ENCODE measurements at places on chromosomes 5 and 9.
A peak's percentile ranks its signal among the peaks of the same experiment; 100 is the strongest.

- no peaks in the 10 kb centered on the region for H3K27me3 ChIP-seq
- DNase-seq: no peak
- no peak overlapping the region for H3K4me3 ChIP-seq
- H3K27ac ChIP-seq: no peak overlapping the region
Observed at GRCh38 chr9:7169717-7170389, 412.1 kb downstream of the KDM4C start.

DNA sequence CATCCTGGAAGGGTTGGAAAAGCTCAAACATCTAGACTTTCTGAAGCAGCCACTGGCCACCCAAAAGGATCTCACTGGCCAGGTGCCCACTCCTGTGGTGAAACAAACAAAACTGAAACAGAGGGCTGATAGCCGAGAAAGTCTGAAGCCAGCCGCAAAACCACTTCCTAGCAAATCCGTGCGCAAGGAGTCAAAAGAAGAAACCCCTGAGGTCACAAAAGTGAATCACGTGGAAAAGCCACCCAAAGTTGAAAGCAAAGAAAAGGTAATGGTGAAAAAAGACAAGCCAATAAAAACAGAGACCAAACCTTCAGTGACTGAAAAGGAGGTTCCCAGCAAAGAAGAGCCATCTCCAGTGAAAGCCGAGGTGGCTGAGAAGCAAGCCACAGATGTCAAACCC is 87.6 kb downstream of the MAP1B start:
- H3K4me3 ChIP-seq: no peak overlapping the region
- DNase-seq: no peak

GRCh38 chr5:163410505-163410904 is 26.9 kb upstream of the CCNG1 start:
- no peaks in the 10 kb centered on the region for H3K4me1 ChIP-seq
- H3K27ac ChIP-seq: no peak overlapping the region
- H3K4me3 ChIP-seq: no peak overlapping the region
- H3K36me3 ChIP-seq: no peaks in the 10 kb centered on the region
- no peak for DNase-seq

- DNase-seq: no peak
- H3K36me3 ChIP-seq: no peaks in the 10 kb centered on the region
- peaks cover 5% of the 10 kb centered on the region for H3K4me1 ChIP-seq
- peak overlapping the region; percentile 83 for H3K27ac ChIP-seq
- peak overlapping the region; percentile 74 for H3K4me3 ChIP-seq
Observed at GRCh38 chr5:148825716-148826052, 727 bp upstream of the ADRB2 start.

GRCh38 chr5:35861718-35862117 is 5.0 kb downstream of the IL7R start:
- H3K27me3 ChIP-seq: no peaks in the 10 kb centered on the region
- H3K27ac ChIP-seq: no peak overlapping the region
- no peaks in the 10 kb centered on the region for H3K4me1 ChIP-seq
- DNase-seq: no peak

GRCh38 chr5:67248703-67249589 is 52.3 kb upstream of the CD180 start:
- no peak for DNase-seq
- peaks cover 13% of the 10 kb centered on the region for H3K4me1 ChIP-seq
- no peaks in the 10 kb centered on the region for H3K36me3 ChIP-seq
- H3K27me3 ChIP-seq: no peaks in the 10 kb centered on the region
- no peak overlapping the region for H3K4me3 ChIP-seq

DNA sequence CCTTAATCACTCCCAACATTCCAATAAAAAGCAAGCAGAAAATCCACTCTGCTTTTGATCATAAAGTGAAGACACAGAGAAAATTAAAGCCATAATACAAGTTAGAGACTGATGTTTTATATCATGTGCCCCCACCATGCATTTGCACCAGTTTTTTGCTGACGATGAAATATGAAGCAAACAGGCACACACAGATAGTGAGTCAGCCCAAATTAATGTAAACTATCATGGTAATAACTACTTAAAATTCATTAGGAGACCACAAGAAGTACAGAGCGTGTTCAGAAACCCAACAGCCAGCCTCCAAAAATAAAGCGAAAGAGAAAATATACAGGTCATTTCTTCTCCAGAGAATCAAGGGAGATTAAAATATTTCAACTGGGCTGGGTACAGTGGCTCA is 46.4 kb upstream of the KDM4C start:
- H3K36me3 ChIP-seq: no peaks in the 10 kb centered on the region
- H3K4me1 ChIP-seq: no peaks in the 10 kb centered on the region
- no peak overlapping the region for H3K27ac ChIP-seq
- H3K27me3 ChIP-seq: no peaks in the 10 kb centered on the region
- no peak for DNase-seq
- H3K4me3 ChIP-seq: no peak overlapping the region

DNA sequence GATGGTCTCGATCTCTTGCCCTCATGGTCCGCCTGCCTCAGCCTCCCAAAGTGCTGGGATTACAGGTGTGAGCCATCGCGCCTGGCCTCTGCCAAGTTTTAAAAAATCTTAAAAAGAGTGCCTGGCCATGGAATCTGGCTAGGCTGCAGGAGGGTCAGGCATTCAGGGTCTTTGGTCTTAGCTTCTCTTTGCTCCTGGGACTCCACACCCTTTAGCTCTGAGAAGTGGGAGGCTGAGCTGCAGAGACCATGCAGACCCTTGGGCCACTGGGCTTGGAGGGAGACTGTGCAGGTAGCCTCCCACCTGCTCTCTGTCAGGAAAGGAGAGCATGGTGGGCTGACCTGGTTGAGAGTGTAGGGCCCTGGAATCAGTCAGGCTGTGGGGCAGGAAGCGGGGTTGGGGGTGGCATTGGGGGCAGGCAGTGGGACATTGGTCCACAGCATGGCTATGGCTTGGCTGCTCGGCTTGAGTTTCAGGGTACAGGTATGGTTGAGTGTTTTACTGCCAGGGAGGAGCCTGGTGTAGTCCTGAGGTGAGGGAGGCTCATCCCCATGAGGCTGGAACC is 20.8 kb downstream of the PHF2 start:
- H3K4me1 ChIP-seq: peaks cover 22% of the 10 kb centered on the region
- H3K36me3 ChIP-seq: no peaks in the 10 kb centered on the region
- DNase-seq: no peak
- no peak overlapping the region for H3K27ac ChIP-seq
- no peak overlapping the region for H3K4me3 ChIP-seq

- no peaks in the 10 kb centered on the region for H3K36me3 ChIP-seq
- H3K4me3 ChIP-seq: peak overlapping the region; percentile 81
- H3K4me1 ChIP-seq: peaks cover 8% of the 10 kb centered on the region
- no peaks in the 10 kb centered on the region for H3K27me3 ChIP-seq
- peak overlapping the region; percentile 96 for H3K27ac ChIP-seq
Observed at GRCh38 chr5:38847559-38848347, 1.9 kb downstream of the OSMR start.

DNA sequence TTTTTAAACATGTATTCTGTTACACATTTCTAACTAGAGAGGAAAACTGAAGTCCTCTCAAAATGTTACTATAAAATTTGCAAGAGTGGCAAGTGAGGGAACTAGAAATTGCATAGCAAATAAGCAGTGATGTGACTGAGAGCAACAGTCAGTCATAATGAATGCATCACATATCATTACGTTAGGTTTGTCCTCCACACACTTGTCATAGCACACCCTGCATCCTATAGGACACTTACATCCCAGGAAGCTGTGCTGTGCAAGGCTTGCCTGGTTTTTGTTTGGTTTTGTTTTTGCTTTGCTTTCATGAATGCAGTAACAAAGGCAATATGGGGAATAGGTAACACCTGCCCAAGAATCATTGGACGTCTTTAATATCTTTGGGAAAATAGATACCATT is 10.8 kb downstream of the NFIB start:
- no peaks in the 10 kb centered on the region for H3K27me3 ChIP-seq
- no peak overlapping the region for H3K27ac ChIP-seq
- peaks cover 5% of the 10 kb centered on the region for H3K4me1 ChIP-seq
- no peaks in the 10 kb centered on the region for H3K36me3 ChIP-seq
- no peak for DNase-seq

- peaks cover 21% of the 10 kb centered on the region for H3K36me3 ChIP-seq
- H3K4me3 ChIP-seq: no peak overlapping the region
- no peak for DNase-seq
Observed at GRCh38 chr5:75551471-75551870, 39.8 kb downstream of the POLK start.

GRCh38 chr5:102537011-102537410 is 38.2 kb upstream of the SLCO6A1 start:
- H3K27ac ChIP-seq: no peak overlapping the region
- peaks cover 4% of the 10 kb centered on the region for H3K4me1 ChIP-seq
- H3K27me3 ChIP-seq: no peaks in the 10 kb centered on the region
- no peaks in the 10 kb centered on the region for H3K36me3 ChIP-seq

- no peaks in the 10 kb centered on the region for H3K27me3 ChIP-seq
- peaks cover 13% of the 10 kb centered on the region for H3K4me1 ChIP-seq
- H3K36me3 ChIP-seq: no peaks in the 10 kb centered on the region
Observed at GRCh38 chr5:66595756-66596635, at the start of gene MAST4. Gene MAST4, plus strand, starts transcription at chr5:66596393. Its CDS starts 263 bp downstream, at chr5:66596656.

- no peak for DNase-seq
- H3K36me3 ChIP-seq: no peaks in the 10 kb centered on the region
- H3K27me3 ChIP-seq: no peaks in the 10 kb centered on the region
- peaks cover 12% of the 10 kb centered on the region for H3K4me1 ChIP-seq
- H3K4me3 ChIP-seq: no peak overlapping the region
Observed at GRCh38 chr9:79764374-79764773, 192.6 kb downstream of the TLE4 start.

GRCh38 chr5:108660291-108660690 is 87.4 kb upstream of the FER start:
- H3K36me3 ChIP-seq: no peaks in the 10 kb centered on the region
- no peak overlapping the region for H3K4me3 ChIP-seq
- H3K27ac ChIP-seq: no peak overlapping the region
- H3K27me3 ChIP-seq: no peaks in the 10 kb centered on the region
- DNase-seq: no peak

GRCh38 chr9:79877943-79878602 is 306.3 kb downstream of the TLE4 start:
- no peak for DNase-seq
- no peak overlapping the region for H3K27ac ChIP-seq
- H3K27me3 ChIP-seq: no peaks in the 10 kb centered on the region
- H3K4me1 ChIP-seq: no peaks in the 10 kb centered on the region

GRCh38 chr5:16855485-16855884 is 80.6 kb downstream of the MYO10 start:
- no peak for DNase-seq
- no peak overlapping the region for H3K27ac ChIP-seq
- no peak overlapping the region for H3K4me3 ChIP-seq
- H3K36me3 ChIP-seq: no peaks in the 10 kb centered on the region

DNA sequence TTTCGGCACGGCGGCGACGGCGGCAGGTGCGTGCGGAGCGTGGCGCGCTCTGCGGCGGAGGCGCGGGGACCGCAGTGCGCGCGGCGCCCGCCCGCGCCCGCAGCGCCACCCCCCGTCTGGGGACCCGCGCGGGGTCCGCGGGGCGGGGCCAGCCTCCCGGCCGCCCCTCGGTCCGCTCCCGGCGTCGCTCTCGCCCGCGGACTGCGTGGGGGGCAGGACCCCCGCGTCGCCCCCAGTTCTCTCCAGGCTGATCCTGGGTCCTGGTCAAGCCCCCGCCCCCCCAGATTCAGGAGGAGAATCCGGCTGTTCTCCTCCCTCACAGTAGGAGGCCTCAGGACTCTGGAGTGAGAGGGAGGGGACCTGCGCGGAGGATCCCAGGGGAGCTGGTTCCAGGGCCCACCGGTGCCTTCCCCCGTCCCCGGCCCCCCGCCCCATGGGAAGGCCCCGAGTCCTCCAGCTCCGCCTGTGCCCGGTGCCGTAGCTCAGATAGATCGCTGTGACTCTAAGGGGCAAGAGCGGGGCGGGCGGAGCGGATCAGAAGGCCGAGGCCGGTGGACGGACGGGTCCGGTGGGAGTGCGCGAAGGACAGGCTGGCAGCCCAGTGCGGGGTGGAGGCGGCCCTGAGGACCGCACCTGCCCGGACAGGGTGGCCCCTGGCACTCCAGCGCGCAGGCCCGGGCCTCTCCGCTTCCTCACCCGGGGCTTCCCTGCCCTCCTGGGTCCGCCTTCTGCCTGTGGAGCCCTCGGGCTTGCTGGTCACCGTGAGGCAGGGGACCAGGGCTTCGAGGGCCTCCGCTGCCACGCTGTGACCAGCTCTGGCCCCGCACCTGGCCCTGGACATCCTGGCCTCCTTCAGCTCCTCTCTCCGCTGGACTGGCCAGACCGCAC is at the start of gene RNF208:
Gene RNF208 (minus strand): TSS at position 51 of the 888 bp plus-strand sequence. CDS start 1,028 bp downstream, outside the sequence.
- H3K4me1 ChIP-seq: peaks cover 7% of the 10 kb centered on the region
- DNase-seq: no peak
- H3K27me3 ChIP-seq: no peaks in the 10 kb centered on the region
- peak within 1 kb of the TSS; percentile 96 for H3K27ac ChIP-seq
- peak within 1 kb of the TSS; percentile 83 for H3K4me3 ChIP-seq

GRCh38 chr9:28735738-28736342 is 1162.6 kb upstream of the C9orf72 start:
- H3K36me3 ChIP-seq: no peaks in the 10 kb centered on the region
- H3K27ac ChIP-seq: no peak overlapping the region
- no peaks in the 10 kb centered on the region for H3K4me1 ChIP-seq
- no peak for DNase-seq

DNA sequence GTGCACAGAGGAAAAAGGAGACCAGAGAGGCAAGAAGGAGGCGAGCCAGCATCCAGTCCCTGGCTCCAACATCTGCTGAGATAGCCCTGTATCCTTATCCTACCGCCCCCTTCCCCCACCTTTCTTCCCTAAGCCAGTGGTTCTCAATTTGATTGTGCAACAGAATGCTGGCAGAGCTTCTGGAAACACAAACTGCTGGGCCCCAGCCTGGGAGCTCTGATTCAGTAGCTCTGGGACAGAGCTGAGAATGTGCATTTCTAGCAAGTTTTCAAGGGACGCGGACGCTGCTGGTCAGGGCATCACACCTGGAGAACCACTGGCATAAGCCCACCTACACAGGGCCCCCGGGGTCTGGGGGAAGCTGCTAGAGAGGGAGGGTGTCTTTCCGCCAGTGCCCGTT is 21.1 kb downstream of the AK8 start:
- H3K27ac ChIP-seq: no peak overlapping the region
- no peaks in the 10 kb centered on the region for H3K36me3 ChIP-seq
- no peaks in the 10 kb centered on the region for H3K4me1 ChIP-seq
- no peak overlapping the region for H3K4me3 ChIP-seq

GRCh38 chr5:38134810-38135209 is 123.5 kb upstream of the EGFLAM start:
- no peaks in the 10 kb centered on the region for H3K4me1 ChIP-seq
- no peak overlapping the region for H3K4me3 ChIP-seq
- H3K36me3 ChIP-seq: no peaks in the 10 kb centered on the region

DNA sequence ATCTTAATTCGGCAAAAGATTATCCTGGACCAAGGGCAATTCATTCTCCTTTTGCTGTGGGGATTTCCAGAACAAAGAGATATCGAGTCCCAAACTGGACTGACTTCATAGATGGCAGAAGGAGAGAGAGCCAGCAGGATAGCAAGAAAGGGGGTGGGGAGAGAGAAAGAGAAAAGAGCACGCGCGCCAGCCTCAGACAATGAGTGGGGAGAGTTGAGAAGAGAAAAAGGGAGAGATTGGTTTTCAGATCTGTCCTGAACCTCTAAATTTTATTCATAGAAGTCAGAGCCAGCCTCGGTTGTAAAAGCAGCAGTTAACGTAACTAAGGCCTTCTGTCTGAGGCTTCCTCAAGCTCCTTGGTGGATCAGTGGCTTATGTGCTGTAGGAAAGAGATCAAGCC is 55.3 kb upstream of the ALDH1B1 start:
- no peaks in the 10 kb centered on the region for H3K27me3 ChIP-seq
- no peaks in the 10 kb centered on the region for H3K36me3 ChIP-seq
- peaks cover 7% of the 10 kb centered on the region for H3K4me1 ChIP-seq
- H3K27ac ChIP-seq: no peak overlapping the region
- DNase-seq: no peak

GRCh38 chr5:149371296-149371962 is 7.7 kb downstream of the IL17B start:
- H3K27ac ChIP-seq: peak overlapping the region; percentile 81
- no peaks in the 10 kb centered on the region for H3K36me3 ChIP-seq
- peaks cover 24% of the 10 kb centered on the region for H3K4me1 ChIP-seq
- peak overlapping the region; percentile 3 for H3K4me3 ChIP-seq
- no peaks in the 10 kb centered on the region for H3K27me3 ChIP-seq

Data from thoracic aorta (tissue), 2 donors.